Stimulated activated CD8-positive, alpha-beta memory T cell treated with anti-CD3 and anti-CD28 coated beads, Interleukin-15, amount 100 ng/mL, for 4 hours (primary cell): ENCODE measurements at places on chromosomes 7 and 10.

- DNase-seq = no peak
These were observed 383.0 kb downstream of the HPSE2 start for GRCh38 chr10:98852686-98853085.

GRCh38 chr10:78413076-78414055 is 379.7 kb downstream of the RPS24 start:
- DNase-seq = no peak

DNA sequence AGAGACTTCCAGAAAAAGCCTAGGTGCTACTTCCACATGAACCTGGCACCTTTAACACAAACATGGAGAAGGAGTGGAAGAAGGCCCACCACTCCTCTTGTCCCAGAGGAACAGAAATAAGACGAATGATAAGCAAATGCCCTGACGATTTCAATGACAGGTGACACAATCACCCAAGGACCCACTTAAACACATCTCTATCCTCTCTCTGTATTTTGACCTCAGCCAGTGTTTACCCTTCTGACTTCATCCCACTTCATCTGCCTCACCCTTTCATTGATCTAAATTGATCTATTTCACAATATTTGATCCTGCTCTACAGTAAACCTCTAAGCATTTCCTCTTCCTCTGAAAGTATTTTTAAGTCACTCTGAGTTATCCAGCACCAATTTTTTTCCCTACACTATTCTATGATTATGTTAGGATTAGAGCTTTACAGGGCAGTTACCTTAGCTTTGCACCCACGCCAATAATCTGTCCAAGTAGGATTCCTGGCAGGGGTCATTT is 9.1 kb downstream of the GOT1 start:
- no peak for DNase-seq

DNA sequence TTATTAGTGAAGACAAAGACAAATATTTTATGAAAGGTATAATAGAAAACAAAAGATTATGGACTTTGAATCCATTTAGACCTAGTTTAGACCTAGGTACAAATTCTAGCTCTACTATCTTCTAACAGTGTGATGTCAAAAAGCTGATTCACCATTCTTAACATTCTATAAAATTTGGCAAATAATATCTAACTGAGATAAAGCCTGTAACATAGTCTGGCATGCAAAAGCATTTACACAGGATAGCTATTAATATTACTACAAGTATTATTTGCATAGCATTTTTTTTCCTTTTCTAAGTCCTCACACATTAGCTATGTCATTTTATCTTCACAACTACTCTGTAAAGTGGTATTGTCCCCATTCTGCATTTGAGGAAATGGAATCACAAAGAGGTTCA is 179.6 kb upstream of the LRRTM3 start:
- DNase-seq = no peak

DNA sequence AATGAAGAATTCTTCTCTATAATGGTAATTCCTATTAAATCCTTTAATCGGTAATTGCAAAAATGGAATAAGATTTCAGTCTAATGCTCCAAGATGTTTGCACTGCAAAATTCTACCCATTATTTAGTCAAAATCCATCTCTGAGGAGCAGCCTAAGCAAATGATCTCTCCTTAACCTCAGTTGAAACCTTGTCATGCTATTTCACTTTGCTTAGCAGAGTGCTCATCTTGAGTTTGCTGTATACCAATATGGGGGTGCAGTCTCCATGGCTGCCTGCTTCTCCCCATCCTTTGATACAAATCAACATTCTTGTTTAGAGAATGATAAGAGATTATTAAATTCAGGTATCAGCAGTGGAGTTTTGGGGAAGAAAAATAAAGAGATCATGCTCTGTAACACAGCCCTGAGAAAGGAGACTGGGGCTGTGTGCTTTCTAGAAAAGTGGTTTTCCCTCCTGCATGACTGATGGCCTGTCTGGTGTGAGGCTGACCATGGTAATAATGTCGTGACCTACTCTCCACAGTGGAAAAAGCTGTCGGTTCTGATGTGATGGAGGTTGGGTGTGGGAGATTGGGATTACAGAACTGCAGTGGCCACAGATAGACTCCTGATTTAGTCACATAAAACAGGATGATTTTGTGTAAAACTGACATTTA is 982.1 kb downstream of the NRG3 start:
- no peak for DNase-seq

DNA sequence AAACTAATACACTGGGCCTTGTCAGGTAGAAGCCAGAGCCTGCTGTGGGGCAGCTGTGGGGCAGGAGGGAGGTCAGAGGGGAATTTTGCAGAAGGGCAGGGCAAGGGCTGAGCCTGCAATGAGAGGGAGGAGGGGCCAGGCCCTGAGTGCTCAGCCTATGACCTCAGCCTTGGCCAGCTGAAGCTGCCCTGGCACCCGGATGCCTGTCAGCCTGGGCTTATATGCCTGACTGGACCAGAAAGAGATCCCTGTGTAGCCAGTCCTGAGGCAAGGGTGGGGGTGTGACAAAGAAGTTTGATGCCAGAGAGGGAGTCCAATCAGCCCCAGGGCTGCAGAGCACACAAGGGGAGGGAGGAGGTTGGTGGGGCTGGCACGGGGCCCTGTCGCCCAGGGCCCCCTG is 22.3 kb upstream of the PRRT4 start:
- no peak for DNase-seq
